Tibial nerve (tissue), 4 donors: ENCODE measurements at places on chromosomes 11 and 22.

- H3K36me3 ChIP-seq, result no peaks in the 10 kb centered on the region
- no peak overlapping the region for H3K27ac ChIP-seq
- H3K4me1 ChIP-seq, result no peaks in the 10 kb centered on the region
- H3K4me3 ChIP-seq, result no peak overlapping the region
These were observed 14.2 kb downstream of the ARRB1 start for GRCh38 chr11:75337195-75337654.

DNA sequence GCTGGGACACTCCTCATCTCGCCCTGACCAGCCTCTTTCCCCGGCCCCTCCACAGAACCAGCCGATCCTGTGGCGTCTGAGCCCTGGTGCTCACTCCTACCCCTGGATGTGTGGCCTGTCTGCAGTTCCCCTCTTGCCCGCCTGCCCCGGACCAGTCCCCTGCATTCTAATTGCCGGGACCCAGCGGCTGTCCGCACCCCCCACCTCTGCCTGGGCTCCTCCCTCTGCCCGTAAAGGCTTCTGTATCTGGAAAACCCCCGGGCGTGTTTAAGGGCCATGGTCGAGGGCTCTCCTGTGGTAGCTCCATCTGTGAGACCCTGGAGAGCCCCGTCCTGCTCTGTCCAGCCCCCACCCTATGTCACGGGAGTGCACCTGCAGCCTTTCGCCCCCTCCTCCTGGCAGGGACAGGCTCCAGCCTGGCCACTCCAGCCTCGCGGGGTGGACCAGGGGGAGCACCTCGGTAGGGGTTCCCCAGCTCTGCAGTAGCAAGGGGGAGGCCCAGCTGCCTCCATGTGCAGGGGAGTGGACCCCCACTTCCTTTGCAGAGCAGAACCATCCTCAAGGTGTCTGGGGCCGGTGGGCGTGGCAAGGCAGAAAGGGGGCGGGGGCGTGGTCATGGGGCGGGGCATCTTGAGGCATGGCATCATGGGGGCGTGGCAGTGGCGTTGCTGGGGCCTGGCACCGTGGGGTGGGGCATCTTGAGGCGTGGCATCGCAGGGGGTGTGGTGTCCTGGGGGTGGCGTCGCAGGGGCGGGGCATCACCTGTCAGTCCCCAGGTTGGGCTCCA is 430.4 kb downstream of the TBC1D22A start:
- DNase-seq, result no peak
- no peak overlapping the region for H3K4me3 ChIP-seq
- no peaks in the 10 kb centered on the region for H3K27me3 ChIP-seq
- no peak overlapping the region for H3K27ac ChIP-seq
- no peaks in the 10 kb centered on the region for H3K36me3 ChIP-seq

DNA sequence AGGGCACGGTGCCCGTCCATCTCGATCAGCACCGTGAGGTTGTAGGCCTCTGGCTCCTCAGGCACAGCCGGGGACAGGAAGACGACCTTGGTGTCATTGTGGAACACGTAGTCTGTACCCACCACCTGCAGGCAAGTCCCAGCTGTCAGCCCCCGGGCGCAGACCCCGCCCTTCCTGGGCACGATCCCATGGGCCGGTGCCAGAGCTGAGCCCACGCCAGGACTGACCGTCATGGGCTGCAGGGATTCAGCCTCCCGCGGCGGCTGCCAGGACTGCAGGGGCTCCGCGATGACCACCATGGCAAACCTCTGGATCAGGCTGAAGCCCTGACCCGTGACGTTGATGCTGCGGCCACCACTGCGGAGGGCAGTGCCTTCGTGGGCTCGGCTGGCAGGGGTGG is 11.8 kb upstream of the MAPK11 start:
- H3K27me3 ChIP-seq, result no peaks in the 10 kb centered on the region
- no peak for DNase-seq
- no peaks in the 10 kb centered on the region for H3K4me1 ChIP-seq
- H3K27ac ChIP-seq, result no peak overlapping the region
- H3K36me3 ChIP-seq, result peaks cover 31% of the 10 kb centered on the region

GRCh38 chr22:22663861-22664800 is 19.7 kb downstream of the GGTLC2 start:
- H3K27me3 ChIP-seq, result no peaks in the 10 kb centered on the region
- no peak overlapping the region for H3K4me3 ChIP-seq
- no peak for DNase-seq
- no peaks in the 10 kb centered on the region for H3K36me3 ChIP-seq
- H3K27ac ChIP-seq, result no peak overlapping the region

GRCh38 chr11:95085117-95085816 is 4.4 kb upstream of the ENDOD1 start:
- no peak overlapping the region for H3K4me3 ChIP-seq
- no peak overlapping the region for H3K27ac ChIP-seq
- DNase-seq, result no peak
- peaks cover 25% of the 10 kb centered on the region for H3K4me1 ChIP-seq
